ENCODE measurements at places on chromosomes 4 and X.

DNA sequence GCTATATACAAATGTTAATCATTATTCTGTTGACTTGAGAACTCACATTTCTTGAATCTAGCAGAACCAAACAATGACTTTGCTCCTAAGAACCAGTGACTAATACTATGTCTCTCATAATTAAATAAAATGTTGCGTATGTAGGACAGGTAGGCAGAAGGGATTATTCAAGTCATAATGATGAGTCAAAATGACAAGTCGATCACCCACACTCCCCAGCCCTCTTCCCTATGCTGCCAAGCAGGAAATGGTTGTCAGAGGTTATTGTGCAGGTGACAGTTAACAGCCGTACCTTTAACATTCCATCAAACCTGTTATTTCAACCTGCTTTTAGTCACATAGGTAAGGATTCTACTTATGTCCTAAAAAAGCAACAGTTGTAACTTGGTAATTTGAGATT is 22.0 kb upstream of the STK26 start:
- DNase-seq, result no peak

GRCh38 chr4:147780137-147780777 is 48.4 kb downstream of the ARHGAP10 start:
- DNase-seq, result no peak

DNA sequence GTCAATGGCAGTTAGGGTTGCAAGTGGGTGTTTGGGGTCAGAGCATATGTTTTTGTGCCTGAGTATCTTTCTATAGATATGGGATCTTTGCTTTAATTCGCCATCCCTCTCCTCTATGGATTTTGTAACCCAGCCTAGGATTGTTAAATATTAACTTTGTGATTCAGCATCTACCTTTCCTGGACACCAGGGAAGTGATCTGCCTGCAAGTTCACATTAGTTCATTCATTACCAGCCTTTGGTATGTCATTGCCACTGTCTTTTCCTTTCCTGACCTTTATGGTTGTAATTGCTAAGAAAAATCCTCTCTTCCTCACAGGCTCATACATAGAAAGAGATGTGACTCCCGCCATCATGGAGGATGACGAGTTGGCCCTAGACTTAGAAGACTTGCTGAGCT is 73.8 kb downstream of the KIT start:
- DNase-seq, result no peak

- DNase-seq, result no peak
Measured at GRCh38 chr4:58600290-58600689, 1490.1 kb upstream of the IGFBP7 start.

GRCh38 chr4:171846232-171846631 is 33.0 kb downstream of the GALNTL6 start:
- DNase-seq, result no peak

All from activated CD8-positive, alpha-beta memory T cell treated with anti-CD3 and anti-CD28 coated beads for 1 hour (primary cell).